NCI-H1105 treated with DMSO at 0.1 percent for 48 hours (cell line): ENCODE measurements at places on chromosomes 6 and 20.

GRCh38 chr6:33798343-33798848 lies 5.4 kb downstream of the MLN start:
- DNase-seq, result no peak

- DNase-seq, result peak; percentile 84
Measured at GRCh38 chr6:112695001-112695400, 347.9 kb downstream of the RFPL4B start.

GRCh38 chr6:92024881-92025280 lies 1394.5 kb downstream of the EPHA7 start:
- DNase-seq, result no peak

GRCh38 chr6:145838305-145838704 lies 23.7 kb upstream of the FBXO30 start:
- DNase-seq, result no peak

GRCh38 chr20:41627001-41627495 lies 8.9 kb upstream of the CHD6 start:
- DNase-seq, result no peak

GRCh38 chr20:37560629-37561028 lies 33.0 kb upstream of the BLCAP start:
- DNase-seq, result no peak

DNA sequence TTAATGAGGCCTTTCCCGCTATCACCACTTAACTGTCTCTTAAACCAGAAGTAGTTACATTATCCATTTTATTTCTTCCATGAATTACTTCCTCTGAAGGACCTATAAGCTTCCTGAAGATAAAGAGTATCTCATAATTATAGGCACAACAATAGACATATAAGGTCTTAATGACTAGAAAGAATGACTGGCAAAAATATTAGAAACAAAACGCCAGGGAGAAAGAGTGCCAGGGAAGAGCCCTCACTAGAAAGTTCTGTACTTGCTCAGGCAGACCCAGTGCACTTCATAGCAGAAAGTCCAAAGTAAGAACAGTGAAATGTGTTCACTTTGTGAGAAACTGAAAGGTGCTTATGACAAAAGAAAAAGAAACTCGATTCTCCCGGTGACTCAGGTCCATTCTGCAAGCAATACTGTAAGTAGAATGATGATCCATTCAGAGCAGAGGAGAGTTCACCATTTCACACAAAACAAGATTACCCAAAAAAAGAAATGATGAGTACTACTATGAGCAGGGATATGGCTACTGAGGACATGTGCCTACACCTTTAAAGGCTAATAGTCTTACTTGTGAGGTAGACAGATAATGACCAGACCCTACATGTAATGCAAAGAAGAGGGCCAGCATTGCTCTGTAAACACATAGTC lies 5.5 kb downstream of the ZNF334 start:
- DNase-seq, result no peak

GRCh38 chr6:7323074-7323473 lies 10.1 kb upstream of the SSR1 start:
- DNase-seq, result peak; percentile 8

DNA sequence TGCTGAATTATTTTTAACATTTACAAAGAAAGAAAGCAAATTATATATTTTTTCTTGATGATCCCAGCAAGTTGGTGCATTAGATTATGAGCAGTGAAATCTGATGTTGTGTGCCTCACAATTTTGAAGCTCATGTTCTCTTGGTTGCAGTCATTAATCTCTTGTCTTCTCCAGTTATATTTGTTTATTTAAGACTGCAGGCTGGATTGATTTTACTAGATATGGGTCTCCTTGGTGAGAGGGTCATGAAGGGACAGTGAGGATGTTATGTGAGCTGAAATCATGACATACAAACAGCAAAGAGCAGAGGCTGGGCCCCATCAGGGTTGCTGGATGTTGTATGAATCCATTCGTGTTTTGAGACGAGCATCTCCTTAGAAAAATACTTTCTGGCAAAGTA lies 64.2 kb upstream of the AKIRIN2 start:
- DNase-seq, result no peak

DNA sequence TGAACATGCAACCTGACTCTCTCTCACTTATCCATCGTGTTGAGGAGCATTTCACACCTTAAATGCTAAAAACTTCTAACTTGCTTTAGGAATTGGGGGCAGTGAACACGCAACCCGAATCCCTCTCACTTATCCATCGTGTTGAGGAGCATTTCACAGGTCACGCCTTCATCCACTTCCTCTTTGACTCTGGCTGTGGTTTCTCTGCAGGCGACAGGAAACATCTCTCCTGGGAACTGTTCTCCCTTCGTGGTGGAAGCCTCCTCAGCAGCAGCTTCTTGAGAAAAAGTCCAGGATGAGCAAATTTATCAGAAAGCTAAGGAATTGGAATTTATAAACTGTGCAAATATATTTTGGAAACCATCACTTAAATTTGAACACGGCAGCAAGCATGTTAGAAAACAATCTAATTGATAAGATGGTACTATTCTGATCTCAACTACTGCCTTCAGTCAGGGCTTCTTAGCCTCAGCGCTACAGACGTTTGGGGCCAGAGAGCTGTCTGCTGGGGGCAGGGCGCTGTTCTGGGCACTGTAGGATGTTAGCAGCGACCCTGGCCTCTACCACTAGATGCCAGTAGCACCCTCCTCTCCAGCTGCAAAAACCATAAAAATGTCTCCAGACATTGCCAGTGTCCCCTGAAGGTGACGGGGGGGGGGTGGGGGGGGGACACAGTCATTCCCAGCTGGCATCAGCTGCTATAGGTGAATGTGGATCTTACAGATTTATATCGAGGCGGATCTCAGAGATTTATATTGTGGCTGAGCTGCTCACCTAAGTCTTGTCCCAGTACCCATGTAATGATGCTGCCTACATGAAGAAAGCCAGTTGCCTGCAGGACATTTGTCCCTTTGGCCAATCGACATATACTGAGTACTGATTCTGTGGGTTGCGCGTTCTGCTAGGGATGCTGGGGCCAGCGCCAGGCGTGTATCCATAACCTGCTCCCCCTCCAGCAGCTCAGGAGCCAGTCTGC lies 26.2 kb downstream of the CTCFL start:
- DNase-seq, result peak; percentile 56

- no peak for DNase-seq
Measured at GRCh38 chr6:132253906-132254305, 147.4 kb downstream of the MOXD1 start.

- DNase-seq, result peak; percentile 49
Measured at GRCh38 chr20:43844778-43845614, 69.7 kb upstream of the TOX2 start.

DNA sequence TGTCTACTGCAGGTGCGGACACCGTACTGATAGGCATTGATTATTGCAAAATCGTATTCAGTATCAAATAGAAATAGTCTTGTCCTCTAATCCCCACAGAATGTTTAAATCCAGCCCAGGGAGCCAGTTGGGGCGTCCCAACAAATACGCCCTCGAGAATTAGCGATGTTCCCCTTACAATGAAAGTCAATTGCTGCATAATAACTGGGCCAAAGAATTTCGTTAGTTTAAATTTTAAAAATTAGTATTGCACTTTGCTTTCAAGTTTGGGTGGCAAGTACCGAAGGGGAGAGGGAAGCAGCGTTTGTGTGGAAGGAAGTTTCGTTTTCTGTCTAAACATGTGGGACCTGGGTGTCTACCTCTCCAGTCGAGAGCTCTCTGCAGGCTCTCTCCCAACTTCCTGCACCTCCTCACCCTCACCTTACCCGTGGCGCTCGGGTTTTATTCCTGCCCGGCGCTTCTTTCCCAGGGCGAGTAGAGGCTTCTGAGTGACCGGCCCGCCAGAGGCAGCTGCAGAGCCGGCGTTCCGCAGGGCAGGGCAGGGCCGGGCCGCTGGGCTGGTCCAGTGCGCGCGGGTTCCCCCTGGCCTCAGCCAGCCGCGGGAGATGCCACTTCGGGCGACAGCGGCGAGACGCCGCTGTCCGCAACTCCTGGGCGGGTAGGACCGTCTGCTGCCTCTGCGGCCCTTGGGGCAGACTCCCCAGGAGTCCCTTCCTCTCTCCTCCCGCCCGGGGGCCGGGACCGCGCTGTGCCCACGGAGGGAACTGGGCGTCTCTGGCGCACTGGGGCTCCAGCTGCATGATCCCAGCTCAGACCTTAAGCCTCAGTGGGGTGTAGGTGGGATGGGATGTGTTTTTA lies 862 bp upstream of the TFAP2C start:
- DNase-seq, result no peak

DNA sequence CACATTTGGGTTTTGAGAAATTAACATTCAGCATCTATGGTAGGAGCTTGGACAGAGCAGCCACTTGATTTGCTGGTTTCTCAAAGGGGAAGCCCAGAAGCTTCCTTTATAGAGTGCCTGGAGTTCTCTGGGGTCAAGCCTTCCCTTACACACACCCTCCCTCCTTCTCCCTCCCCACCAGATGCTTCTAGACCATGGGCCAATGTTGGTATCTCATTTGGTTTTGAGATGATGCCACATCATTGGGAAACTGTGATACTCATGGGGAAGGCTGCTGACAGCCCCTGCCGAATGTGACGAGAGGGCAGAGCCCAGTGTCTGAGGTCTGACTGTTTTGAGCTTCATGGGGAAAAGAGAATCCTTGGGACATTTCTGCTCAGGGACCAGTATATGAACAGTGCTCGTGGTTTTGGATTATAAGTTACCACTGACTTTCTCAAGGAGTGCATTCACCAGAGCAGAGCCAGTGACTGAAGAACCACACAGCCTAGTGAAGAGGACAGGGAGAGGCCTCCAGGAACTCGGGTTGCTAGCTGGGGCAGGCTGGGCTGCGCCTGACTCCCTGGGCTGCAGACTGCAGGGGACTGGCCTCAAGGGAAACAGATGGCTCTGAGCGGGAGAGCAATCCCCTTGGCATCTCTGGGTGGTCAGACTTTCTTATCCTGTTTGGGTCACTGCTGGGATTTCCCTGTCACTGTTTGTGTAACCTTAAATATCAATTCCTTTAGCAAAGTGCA lies 46.4 kb upstream of the CST5 start:
- DNase-seq, result no peak

DNA sequence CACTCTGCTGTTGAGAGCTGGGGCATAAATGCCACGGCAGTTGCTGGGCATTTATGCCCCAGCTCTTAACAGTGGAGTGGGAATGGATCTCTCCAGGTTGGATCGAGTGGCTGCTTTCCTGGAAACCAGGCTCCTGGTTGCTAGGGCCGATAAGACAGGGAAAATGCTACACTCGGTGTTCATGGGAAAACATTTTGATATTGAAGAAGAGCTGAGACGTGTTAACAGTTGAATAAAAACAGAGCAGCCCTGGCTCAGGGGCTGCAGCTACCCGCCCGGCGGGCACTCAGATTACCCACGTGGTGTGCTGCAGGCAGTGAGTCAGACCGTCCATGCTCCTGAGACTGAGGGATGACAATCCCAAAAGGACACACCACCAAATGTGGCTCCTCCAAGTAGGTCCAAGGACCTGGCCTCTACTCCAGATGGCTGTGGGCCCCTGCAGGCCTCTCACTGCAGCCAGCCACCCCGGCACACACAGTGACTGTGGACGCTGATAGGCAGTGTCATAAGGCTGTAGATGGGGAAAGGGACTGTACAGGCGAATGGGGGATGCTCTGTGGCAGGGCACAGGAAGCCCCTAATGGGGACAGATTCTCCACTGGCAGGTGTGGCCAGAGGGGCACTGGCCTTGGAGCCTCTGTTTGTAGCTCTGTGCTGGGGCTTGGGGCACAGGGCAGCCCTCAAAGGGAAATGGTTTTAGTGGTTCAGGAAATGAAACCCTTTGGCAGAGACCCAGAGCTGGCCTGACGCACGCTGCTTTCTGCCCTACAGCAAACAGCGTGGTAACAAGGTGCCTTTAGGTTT lies 237.8 kb downstream of the LY86 start:
- DNase-seq, result peak; percentile 77

- DNase-seq, result no peak
Measured at GRCh38 chr6:16204653-16205376, 33.6 kb upstream of the GMPR start.

DNA sequence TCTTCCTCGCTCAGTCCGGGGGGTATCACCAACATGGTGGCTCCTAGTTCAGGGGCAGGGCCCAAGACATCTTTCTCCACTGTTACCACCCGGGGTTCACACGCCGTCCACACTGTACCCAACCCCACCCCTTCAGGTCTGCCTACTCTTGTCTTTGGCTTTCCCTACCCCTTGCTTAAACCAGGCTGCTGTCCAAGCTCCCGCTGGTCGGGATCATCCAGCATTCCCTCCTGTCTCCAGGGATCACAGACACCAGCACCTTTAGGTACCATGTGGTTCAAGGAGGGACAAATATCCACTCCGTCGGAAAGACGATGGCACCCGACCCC lies 395 bp downstream of the NELFE start:
- no peak for DNase-seq

- DNase-seq, result no peak
Measured at GRCh38 chr6:141848029-141848890, 284.5 kb upstream of the GJE1 start.

GRCh38 chr20:36017048-36017951 lies 48.9 kb downstream of the CNBD2 start:
- no peak for DNase-seq

- no peak for DNase-seq
Measured at GRCh38 chr20:50848846-50849673, 54.2 kb downstream of the BCAS4 start.

DNA sequence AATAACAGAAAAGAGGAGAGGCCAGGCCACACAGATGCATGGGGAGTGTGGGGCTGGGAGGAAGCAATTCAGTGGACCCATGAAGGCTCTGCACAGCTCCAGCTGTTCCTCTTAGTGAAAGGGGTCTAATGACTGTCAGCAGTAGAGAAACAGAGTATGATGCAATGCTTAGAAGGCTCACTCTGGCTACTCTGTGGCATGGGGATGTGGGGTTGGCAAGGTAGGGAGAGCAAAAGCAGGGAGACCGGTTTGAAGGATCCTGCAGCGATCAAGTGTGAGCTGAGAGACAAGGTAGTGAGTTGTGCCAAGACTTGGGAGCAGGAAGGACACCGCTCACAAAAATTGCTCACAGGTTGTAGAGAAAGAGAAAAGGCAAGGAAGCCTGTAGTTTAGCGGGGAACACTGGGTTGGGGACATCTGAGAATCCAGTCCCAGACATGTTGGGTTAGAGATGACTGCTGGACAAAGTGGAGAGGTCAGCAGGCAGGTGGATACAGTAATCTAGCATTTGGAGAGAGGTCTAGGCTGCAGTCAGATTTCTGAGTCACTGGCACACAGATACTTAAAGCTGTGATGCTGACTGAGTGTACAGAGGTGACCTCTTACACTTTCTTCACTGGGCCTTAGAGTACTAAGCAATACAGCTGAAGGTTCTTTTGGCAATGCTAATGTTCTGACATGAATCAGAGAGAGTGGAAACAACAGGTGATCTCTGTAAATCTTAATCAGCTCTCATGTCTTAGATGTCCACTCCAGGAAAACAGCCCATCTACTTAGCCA lies 27.1 kb downstream of the NAPB start:
- DNase-seq, result no peak

GRCh38 chr6:17033746-17034145 lies 68.1 kb upstream of the STMND1 start:
- DNase-seq, result no peak

- DNase-seq, result no peak
Measured at GRCh38 chr6:51349857-51350256, 531.2 kb downstream of the TFAP2B start.

GRCh38 chr6:6812427-6812826 lies 223.9 kb downstream of the LY86 start:
- no peak for DNase-seq

- DNase-seq, result no peak
Measured at GRCh38 chr6:35025232-35026188, 115.6 kb downstream of the TCP11 start.
